ENCODE measurements at places on chromosomes 7 and 10.

- H3K27ac ChIP-seq = no peak overlapping the region
- H3K4me3 ChIP-seq = no peak overlapping the region
- no peaks in the 10 kb centered on the region for H3K27me3 ChIP-seq
- H3K36me3 ChIP-seq = no peaks in the 10 kb centered on the region
- no peak for DNase-seq
Observed at GRCh38 chr7:137421366-137421765, 77.8 kb upstream of the PTN start.

- no peak overlapping the region for H3K27ac ChIP-seq
- no peak overlapping the region for H3K4me3 ChIP-seq
- peaks cover 7% of the 10 kb centered on the region for H3K4me1 ChIP-seq
- H3K27me3 ChIP-seq = no peaks in the 10 kb centered on the region
- H3K36me3 ChIP-seq = no peaks in the 10 kb centered on the region
Observed at GRCh38 chr10:103044942-103045489, 126.9 kb downstream of the CNNM2 start.

GRCh38 chr7:510131-510481 lies 9.5 kb downstream of the PDGFA start:
- DNase-seq = peak; percentile 58
- peaks cover 72% of the 10 kb centered on the region for H3K36me3 ChIP-seq
- H3K27me3 ChIP-seq = no peaks in the 10 kb centered on the region
- H3K4me1 ChIP-seq = peaks cover 38% of the 10 kb centered on the region
- H3K4me3 ChIP-seq = no peak overlapping the region

DNA sequence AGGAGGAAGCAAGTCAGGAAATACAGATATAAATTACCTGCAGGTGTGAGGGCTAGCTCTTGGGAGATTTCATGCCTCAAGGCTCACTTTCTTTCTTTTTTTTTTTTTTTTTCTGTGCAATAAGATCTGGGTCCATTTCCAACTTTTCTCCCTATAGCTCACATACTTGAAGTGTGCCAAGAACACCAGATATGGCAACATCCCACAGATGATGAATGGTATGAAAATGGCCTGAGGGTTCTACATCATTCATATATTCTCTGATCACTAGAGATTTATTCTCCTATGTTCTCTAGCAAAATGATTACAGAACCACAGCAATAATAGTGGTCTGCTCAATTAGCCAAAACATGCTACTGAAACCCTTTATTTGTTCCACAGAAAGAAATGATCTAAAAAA lies 117.2 kb downstream of the LRRTM3 start:
- no peak overlapping the region for H3K4me3 ChIP-seq
- H3K27me3 ChIP-seq = peaks cover 14% of the 10 kb centered on the region
- no peaks in the 10 kb centered on the region for H3K4me1 ChIP-seq
- H3K27ac ChIP-seq = no peak overlapping the region

- no peak for DNase-seq
- no peaks in the 10 kb centered on the region for H3K36me3 ChIP-seq
- H3K4me1 ChIP-seq = peaks cover 2% of the 10 kb centered on the region
- H3K4me3 ChIP-seq = no peak overlapping the region
- H3K27ac ChIP-seq = no peak overlapping the region
Observed at GRCh38 chr10:31358688-31359330, 39.8 kb downstream of the ZEB1 start.

- H3K4me1 ChIP-seq = no peaks in the 10 kb centered on the region
- no peak overlapping the region for H3K4me3 ChIP-seq
- H3K27me3 ChIP-seq = no peaks in the 10 kb centered on the region
Observed at GRCh38 chr10:126690534-126690933, 20.0 kb upstream of the C10orf90 start.

GRCh38 chr10:87942884-87943527 lies 79.6 kb downstream of the PTEN start:
- H3K27me3 ChIP-seq = no peaks in the 10 kb centered on the region
- peaks cover 6% of the 10 kb centered on the region for H3K4me1 ChIP-seq
- no peak overlapping the region for H3K4me3 ChIP-seq
- no peak for DNase-seq
- H3K27ac ChIP-seq = no peak overlapping the region

- no peak for DNase-seq
- no peaks in the 10 kb centered on the region for H3K36me3 ChIP-seq
- H3K27ac ChIP-seq = no peak overlapping the region
- no peak overlapping the region for H3K4me3 ChIP-seq
Observed at GRCh38 chr7:66700633-66701131, 39.9 kb upstream of the RABGEF1 start.

DNA sequence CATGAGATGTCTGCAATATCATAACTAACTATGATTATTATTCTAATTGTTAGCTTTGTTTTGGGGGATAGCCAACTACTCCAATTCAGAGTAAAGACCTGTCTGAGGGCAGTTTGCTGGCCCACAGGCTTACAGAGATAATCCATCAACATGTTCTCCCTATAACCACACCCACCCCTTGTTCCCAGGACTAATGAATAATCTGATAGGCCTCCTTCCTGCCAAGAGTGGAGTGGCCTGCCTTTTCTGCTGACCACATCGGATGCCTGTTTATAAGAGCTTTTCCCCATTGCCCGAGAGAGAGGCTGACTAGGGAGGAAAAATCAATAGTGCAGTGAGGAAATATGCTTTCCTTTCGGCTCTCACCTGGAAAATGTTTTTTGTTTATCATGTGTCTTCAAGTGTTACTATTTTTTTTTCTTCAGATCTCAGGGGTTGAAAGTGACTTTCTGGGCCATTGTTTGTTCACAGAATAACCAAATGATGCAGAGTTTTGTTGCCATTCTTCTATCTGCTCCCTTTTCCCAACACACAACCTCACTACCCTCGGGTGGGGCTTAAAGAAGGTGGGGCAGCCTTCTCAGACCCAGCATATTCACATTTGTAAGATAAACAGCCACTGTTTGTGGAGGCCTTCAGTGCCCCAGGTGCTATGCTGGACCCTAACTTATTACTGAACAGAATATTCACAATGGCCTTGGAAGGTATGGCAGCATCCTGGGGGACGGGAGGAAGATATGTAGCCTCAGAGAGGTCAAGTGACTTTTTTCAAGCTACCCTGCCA lies 38.4 kb downstream of the PLPP4 start:
- H3K27me3 ChIP-seq = no peaks in the 10 kb centered on the region
- no peak overlapping the region for H3K4me3 ChIP-seq
- H3K4me1 ChIP-seq = no peaks in the 10 kb centered on the region
- H3K27ac ChIP-seq = no peak overlapping the region
- DNase-seq = no peak

DNA sequence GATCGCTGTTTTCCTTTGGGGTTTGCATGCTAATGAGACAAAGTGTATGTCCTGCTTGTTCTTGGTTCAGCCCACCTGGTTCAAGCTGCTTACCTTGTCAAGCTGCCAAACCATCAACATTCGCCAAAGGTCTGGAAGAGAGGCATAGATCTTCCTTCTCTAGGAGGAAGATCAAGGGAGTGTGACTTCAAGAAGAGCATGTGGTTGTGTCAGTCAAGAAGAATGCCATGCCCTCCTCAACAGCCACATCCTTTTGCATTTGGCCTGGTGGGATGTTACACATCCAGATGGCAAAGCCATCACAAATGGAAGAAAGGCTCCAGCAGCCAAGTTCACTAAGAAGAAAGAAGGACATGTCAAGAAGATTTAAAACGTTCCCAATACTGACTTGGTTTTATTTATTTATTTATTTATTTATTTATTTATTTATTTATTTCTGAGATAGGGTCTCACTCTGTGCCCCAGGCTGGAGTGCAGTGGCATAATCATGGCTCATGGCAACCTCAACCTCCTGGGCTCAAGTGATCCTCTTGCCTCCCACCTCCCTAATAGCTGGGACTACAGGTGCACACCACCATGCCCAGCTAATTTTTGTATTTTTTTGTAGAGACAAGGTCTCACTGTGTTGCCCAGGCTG lies 5.1 kb upstream of the PIP4K2A start:
- H3K27ac ChIP-seq = no peak overlapping the region
- H3K36me3 ChIP-seq = no peaks in the 10 kb centered on the region

DNA sequence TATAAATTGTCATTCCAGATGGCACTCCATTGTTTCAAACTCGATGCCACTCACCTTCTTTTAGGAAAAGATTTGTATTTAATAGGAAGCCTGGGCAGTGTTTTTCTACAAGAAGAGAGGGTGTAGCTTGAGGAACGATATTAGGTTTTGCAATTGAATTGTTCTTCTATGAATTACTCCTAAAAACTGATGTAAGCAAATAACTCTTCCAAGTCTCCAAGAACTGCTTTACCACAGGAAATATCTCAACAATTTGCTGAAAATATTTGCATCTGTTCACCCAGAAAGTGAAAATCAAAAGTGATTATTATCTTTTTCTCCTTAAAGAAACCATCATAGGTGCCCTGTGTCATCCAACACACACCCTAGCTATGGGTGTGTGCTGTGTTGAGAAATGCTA lies 261.3 kb upstream of the MEOX2 start:
- no peaks in the 10 kb centered on the region for H3K4me1 ChIP-seq
- H3K36me3 ChIP-seq = no peaks in the 10 kb centered on the region
- no peaks in the 10 kb centered on the region for H3K27me3 ChIP-seq
- no peak overlapping the region for H3K27ac ChIP-seq
- no peak for DNase-seq

DNA sequence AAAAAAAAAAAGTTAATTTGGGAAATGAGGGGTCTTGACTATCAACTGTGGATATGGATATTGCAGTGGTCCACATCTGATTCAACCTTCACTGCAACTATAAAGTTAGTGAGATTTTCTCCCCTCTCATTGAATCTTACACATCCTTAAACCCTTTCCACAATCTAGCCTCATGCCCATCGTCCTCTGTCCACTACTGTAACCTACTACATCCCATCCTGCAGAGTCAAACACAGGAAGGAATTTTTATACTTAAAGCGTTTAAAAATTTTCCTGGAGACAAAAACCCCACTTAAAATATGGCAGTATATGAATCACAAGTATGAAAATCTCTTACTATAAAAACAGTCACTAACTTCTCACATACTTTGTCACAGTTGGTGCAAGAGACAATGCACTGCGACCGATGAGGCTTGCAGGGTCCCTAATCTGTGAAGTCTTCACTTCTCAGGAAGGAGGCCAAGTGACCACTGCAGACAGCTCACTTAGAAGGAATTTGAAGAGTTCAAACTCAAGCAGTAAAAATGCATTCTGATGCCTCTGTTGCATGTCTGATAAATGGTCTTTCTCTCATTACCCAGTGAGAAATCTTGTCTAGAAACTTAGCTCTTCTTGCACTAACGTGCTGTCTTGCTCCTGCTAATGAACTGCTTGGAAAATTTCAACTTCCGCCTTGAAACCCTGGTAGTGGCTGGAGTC lies 50.3 kb upstream of the ST8SIA6 start:
- no peaks in the 10 kb centered on the region for H3K36me3 ChIP-seq
- no peaks in the 10 kb centered on the region for H3K4me1 ChIP-seq
- no peak for DNase-seq

GRCh38 chr10:101563007-101563406 lies 25.1 kb downstream of the POLL start:
- peaks cover 19% of the 10 kb centered on the region for H3K27me3 ChIP-seq
- peak; percentile 8 for DNase-seq
- H3K4me3 ChIP-seq = no peak overlapping the region

DNA sequence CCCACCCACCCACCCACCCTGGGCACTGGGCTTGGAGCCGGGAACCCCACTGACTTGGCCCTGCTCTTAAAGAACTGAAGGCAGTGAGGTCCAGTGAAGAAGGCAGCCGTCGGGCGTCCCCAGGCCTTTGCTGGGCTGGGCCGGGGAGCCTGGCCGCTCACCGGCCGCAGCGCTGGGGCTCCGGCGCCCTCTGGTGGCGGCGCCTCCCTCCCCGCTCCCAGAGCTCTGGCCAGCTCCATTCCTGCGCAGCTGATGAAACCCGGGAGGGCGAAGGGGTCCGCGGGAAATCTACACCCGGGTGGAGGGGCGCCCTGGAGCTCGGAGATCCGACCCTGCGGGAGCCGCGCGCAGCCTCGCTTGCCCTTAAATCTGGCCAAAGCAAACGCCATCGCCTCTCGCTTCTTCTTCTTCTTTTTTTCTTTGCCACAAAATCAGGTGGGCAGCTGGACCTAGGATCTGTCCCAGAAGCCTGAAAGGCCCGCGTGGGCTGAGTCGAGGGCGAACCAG lies 1.7 kb upstream of the CXCL12 start:
- DNase-seq = peak; percentile 24
- no peaks in the 10 kb centered on the region for H3K36me3 ChIP-seq
- peaks cover 22% of the 10 kb centered on the region for H3K27me3 ChIP-seq

DNA sequence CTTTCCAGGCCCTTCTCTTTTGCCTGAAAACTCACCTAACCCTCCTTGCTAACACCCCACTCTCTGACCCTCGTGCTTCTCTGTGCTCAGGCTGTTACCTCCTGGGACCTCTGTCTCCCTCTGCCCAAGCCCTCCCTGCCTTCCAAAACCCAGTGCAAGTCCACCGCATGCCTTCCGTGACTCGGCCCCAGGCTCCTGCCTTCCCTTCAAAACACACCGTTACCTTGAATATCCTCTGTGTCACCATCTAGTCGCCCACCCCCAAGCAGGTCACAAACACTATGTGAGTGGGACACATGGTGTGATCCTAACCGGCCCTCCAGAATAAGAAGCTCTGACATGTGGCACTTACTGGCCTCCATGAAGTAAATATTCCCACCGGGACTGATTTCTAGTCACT lies 176.7 kb downstream of the GRID1 start:
- H3K4me3 ChIP-seq = no peak overlapping the region
- peaks cover 5% of the 10 kb centered on the region for H3K27me3 ChIP-seq
- H3K4me1 ChIP-seq = no peaks in the 10 kb centered on the region
- H3K36me3 ChIP-seq = no peaks in the 10 kb centered on the region

DNA sequence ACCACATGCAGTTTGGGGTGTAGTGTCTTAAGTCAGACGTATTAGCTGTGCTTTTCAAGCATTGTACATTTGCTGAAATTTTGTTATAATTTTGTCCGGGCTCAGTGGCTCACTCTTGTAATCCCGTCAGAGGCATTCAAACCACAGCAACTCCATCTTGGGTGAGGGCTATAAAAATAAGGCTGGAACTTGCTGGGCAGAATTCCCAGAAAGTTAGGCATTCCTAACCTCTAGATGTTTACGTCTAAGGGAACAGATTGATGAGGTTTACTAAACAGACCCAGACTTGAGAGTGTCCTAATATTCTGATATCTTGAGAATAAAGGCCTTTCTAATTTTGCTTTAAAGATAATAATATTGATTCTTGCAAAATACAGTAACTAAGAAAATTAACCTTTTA lies 957.8 kb downstream of the NXPH1 start:
- no peaks in the 10 kb centered on the region for H3K4me1 ChIP-seq
- no peaks in the 10 kb centered on the region for H3K27me3 ChIP-seq
- H3K27ac ChIP-seq = no peak overlapping the region
- no peaks in the 10 kb centered on the region for H3K36me3 ChIP-seq

- H3K4me3 ChIP-seq = no peak overlapping the region
- H3K27me3 ChIP-seq = no peaks in the 10 kb centered on the region
- H3K36me3 ChIP-seq = peaks cover 12% of the 10 kb centered on the region
- peaks cover 14% of the 10 kb centered on the region for H3K4me1 ChIP-seq
- no peak overlapping the region for H3K27ac ChIP-seq
Observed at GRCh38 chr10:72831696-72832409, 61.7 kb upstream of the OIT3 start.

- peaks cover 11% of the 10 kb centered on the region for H3K27me3 ChIP-seq
- no peaks in the 10 kb centered on the region for H3K36me3 ChIP-seq
- no peak overlapping the region for H3K4me3 ChIP-seq
- no peak for DNase-seq
- no peaks in the 10 kb centered on the region for H3K4me1 ChIP-seq
Observed at GRCh38 chr7:156614434-156615264, 25.9 kb upstream of the RNF32 start.

All from RWPE2 (cell line).